Activated naive CD8-positive, alpha-beta T cell treated with anti-CD3 and anti-CD28 coated beads, Interleukin-2, amount 10 ng/mL, durations not matched to agents 7 days and 5 days (primary cell): ENCODE measurements at places on chromosomes 4 and X. TPM values are rescaled to one million over a fixed set of nuclear protein-coding genes. Genes with fewer than 3 reads are reported as not detected.

DNA sequence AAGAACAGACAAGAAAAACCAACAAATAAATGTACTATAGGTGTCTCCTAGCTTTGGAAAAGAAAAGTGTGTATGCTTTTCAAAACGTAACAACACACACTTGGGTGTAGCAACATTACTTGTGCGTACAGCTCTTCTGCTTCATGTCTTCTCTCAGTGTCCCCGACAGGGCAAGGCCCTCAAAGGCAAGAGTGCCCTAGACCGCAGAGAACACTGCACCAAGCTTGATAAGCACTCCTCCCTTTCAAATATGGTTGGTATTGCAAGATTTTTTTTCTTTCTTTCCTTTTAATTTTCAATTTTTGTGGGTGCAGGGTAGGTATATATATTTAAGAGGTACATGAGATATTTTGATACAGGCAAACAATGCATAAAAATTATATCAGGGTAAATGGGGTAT, 106.8 kb downstream of the EIF4E start:
- peaks cover 4% of the 10 kb centered on the region for H3K27me3 ChIP-seq
- peaks cover 1% of the 10 kb centered on the region for H3K4me1 ChIP-seq
- H3K4me3 ChIP-seq: no peak overlapping the region
- H3K27ac ChIP-seq: no peak overlapping the region
- DNase-seq: no peak

LONRF3 gene
- total RNA-seq: 1.6 TPM

DNA sequence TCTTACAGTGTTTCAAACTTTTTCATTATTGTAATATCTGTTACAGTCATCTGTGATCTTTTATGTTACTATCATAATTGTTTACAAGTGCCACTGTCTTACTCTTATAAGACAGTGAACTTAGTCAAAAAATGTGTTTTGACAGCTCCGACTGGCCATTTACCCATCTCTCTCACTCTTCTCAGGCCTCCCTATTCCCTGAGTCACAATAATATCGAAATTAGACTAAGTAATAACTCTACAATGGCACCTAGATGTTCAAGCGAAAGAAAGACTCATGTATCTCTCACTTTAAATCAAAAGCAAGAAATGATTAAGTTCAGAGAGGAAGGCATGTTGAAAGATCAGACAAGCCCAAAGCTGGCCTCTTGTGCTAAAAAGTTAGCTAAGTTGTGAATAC, 184.2 kb downstream of the CDS1 start:
- H3K36me3 ChIP-seq: no peaks in the 10 kb centered on the region
- no peaks in the 10 kb centered on the region for H3K27me3 ChIP-seq
- DNase-seq: no peak

- H3K36me3 ChIP-seq: no peaks in the 10 kb centered on the region
- peaks cover 3% of the 10 kb centered on the region for H3K4me1 ChIP-seq
- no peak overlapping the region for H3K4me3 ChIP-seq
- no peaks in the 10 kb centered on the region for H3K27me3 ChIP-seq
- no peak for DNase-seq
These were observed 44.6 kb upstream of the GC start for GRCh38 chr4:71828470-71828869.

SYP gene
- total RNA-seq: 2.6 TPM

DNA sequence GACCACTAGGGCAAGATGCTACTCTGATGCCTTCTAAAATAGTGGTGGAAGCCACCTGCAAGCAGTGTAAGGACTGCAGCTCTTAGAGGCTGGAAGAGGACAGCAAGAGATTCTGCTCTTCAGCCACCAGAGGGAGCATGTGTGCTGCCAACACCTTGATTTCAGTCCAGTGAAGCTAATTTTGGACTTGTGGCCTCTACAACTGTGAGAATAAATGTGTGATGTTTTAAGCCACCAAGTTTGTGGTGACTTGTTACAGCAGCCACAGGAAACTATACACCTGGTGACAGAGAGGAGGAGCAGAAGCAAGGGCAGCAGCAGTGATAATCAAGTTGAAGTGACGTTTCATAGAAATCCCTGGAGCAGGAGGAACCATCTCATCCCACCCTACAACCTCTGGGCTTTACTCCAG, 55.9 kb downstream of the FGFBP1 start:
- peak; percentile 36 for DNase-seq
- no peak overlapping the region for H3K4me3 ChIP-seq
- no peaks in the 10 kb centered on the region for H3K36me3 ChIP-seq
- H3K4me1 ChIP-seq: peaks cover 3% of the 10 kb centered on the region

- no peak overlapping the region for H3K4me3 ChIP-seq
- H3K36me3 ChIP-seq: peaks cover 29% of the 10 kb centered on the region
- DNase-seq: no peak
- H3K27ac ChIP-seq: no peak overlapping the region
These were observed 52.0 kb downstream of the SEC24D start for GRCh38 chr4:118783887-118784286.

MECP2 gene
- 82.8 TPM for total RNA-seq

DNA sequence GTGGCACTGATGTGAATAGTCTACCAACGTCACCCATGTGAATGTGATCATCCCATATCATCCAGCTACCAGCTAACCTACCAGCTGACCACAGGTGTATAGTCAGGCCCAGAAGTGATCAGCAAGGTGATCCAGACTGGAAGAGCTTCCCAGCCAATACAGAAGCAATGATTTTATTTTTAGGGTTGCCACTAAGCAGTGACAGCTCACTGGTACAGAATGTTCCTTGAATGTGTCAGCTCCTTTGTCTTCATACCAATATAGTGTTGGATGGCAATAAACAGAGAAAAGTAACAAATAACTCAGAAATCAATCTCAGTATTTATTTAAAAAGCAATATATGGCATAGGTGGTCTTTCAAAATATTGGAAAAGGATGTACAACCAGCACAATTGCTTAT, 361.8 kb upstream of the CPEB2 start:
- DNase-seq: no peak
- no peaks in the 10 kb centered on the region for H3K36me3 ChIP-seq
- peaks cover 3% of the 10 kb centered on the region for H3K27me3 ChIP-seq
- no peak overlapping the region for H3K27ac ChIP-seq
- H3K4me3 ChIP-seq: no peak overlapping the region
- H3K4me1 ChIP-seq: no peaks in the 10 kb centered on the region

GRCh38 chr4:104494822-104495559, at the start of gene CXXC4:
Gene CXXC4, minus strand, starts transcription at chr4:104494894. Its CDS starts 3,092 bp downstream, at chr4:104491802.
- peak; percentile 31 for DNase-seq
- H3K36me3 ChIP-seq: peaks cover 1% of the 10 kb centered on the region
- peak within 1 kb of the TSS; percentile 74 for H3K4me3 ChIP-seq
- H3K27ac ChIP-seq: no peak within 1 kb of the TSS

CSAG2 gene
- total RNA-seq: not detected

DNA sequence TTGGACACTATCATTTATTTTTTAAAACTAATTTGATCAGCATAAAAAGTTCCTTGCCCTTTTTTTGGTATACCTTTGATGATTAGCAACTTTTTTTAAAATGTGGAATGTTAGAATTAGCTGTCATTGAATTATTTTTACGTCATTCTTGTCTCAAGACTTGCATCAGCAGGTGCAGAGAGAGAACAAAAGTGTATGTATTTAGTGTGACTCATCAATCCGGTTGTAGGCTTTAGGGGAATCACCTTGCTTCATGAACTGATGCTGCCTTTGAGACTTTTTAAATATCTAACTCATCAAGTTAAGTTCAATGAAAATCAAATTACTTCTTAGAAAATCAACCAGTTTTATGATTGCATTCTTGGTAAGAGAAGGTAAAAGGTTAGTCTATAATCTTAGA, 125.1 kb downstream of the ARX start:
- no peaks in the 10 kb centered on the region for H3K27me3 ChIP-seq
- H3K4me3 ChIP-seq: no peak overlapping the region
- no peak for DNase-seq
- H3K27ac ChIP-seq: no peak overlapping the region
- no peaks in the 10 kb centered on the region for H3K4me1 ChIP-seq
